ENCODE measurements at places on chromosomes 4 and X.

- peak; percentile 1 for DNase-seq
These were observed 5.4 kb upstream of the NAA11 start for GRCh38 chr4:79331126-79331876.

- DNase-seq, result no peak
These were observed 36.0 kb upstream of the TTC29 start for GRCh38 chr4:146981651-146982050.

DNA sequence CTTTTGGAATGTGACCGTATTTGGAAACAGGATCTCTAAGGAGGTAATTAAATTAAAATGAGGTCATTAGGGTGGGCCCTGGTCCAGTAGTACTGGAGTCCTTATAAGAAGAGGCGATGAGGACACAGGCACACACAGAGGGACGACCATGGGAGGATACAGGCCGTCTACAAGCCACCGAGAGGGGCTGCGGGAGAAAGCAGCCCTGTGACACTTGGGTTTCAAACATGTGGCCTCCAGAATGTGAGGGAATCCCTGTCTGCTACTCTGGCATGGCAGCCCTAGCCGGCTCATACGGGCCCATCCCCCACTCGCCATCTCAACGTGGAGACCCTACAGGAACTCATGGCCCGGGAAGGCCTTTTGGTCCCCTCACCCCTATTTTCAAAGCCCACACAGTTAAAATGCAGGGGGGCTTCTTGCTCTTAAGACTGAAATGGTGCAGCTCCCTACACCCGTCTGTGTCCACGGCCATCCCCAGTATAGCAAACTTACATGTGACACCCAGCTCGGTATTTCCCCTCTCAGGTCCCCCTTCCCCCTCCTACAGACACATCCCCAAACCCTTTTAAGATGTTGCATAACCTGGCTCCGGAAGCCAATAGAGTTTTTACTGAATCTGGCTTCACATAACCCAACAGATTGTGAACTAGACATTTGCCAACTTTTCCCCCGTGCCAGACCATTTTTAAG is 124.1 kb upstream of the TBL1X start:
- DNase-seq, result no peak

GRCh38 chr4:26369581-26369980 is 48.8 kb downstream of the RBPJ start:
- no peak for DNase-seq

DNA sequence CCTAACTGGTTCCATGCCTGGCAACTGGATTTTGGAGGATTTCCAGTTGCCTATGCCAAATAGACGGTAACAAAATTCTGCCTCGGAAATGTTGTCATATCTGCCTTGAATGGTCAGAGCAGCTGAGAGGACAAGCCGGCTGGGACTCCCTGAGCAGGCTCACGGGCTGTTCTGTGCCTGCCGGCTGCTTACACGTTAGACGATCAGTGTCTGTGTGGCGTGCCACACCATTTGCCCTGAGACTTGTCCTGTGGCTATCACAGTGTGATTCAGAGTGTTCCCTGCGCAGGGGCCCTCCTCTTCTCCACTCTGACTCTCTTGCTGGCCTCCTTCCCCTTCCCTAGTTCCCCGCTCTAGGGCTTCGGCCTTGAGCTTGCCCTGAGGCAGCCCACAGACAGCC is 42.4 kb downstream of the RAI2 start:
- no peak for DNase-seq

DNA sequence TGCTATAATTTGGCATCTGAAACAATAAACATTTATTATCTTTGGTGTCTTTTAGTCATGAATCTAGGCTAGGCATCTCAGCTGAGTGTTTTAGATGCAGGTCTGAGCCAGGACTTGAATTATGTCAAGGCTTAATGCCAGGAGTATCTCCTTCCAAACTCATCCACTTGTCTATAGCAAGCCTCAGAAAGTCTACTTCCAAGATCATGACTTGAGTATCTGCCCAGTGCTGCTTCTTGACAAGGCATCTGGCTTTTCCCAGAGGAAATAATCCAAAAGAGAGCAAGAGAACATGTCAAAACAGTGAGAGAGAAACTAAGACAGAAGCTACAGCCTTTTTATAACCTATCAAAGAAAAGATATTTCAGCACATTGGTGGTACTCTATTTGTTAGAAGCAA is 1052.1 kb upstream of the PCDH10 start:
- DNase-seq, result no peak

DNA sequence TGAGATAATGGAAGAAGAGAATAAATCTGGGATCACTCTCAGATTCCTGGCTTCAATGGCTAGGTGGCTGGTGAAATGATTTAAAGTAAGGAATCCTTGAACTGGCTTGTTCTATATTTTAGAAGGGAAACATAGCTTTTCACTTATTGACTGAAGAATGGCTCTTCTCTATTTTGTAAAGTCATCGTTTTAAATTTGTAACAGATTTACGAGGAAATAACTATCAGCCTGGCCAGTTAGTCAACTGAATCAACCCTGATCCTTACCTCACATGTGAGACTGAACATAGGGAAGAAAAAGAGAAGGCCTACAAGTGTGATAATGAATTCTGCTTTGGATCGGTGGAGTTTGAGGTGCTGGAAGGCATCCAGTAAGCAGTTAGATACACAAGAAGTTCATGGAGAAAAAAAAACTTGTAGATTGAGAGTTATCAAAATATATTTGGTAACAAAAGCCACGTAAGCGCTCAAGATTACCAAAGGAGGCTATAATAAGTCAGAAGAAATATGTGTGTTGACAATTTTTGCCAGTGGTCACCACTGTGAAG is 12.0 kb downstream of the AREG start:
- no peak for DNase-seq

- no peak for DNase-seq
These were observed 220.7 kb downstream of the CAMK2D start for GRCh38 chr4:113540859-113541258.

DNA sequence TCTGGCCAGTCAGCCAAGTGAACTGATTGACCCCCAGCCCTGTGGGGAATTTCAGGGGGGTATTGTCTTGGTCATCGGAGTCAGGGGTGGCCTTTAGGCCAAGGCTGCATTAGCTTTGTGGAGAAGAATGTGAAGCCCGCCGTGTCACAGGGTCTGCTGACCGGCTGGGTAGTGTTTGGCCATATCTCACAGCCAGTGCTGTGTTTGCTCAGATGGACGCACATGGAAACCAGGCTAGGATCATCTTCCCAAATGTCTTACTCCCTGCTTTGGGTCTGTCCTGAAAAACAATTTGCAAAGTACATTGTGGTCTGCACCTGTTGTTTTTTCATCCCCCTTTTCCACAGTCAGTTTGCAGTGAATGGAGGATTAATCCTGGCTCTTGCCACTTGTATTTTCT is 13.0 kb downstream of the TMEM164 start:
- no peak for DNase-seq

- no peak for DNase-seq
These were observed 301.2 kb upstream of the PPARGC1A start for GRCh38 chr4:24190761-24191695.

DNA sequence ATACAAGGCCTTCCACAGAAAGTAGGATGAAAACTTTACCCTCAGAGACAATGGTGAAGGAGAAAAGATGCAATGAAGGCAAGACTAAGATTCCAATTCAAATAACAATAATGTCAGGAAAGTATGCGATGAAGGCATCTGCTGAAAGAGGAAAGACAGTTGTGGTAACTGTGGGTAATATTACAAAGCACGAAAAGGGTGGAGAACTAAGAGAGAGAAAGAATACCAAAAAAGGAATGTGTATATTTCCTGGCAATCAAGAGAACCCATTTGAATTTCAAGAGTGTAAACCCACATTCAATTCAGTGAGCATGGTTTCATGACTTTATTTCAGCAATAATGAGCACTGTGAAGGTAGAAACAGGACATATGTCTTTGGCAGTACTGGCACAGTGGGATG is 225.5 kb downstream of the PALLD start:
- DNase-seq, result no peak

GRCh38 chr4:4848540-4848939 is 10.9 kb upstream of the MSX1 start:
- DNase-seq, result no peak

DNA sequence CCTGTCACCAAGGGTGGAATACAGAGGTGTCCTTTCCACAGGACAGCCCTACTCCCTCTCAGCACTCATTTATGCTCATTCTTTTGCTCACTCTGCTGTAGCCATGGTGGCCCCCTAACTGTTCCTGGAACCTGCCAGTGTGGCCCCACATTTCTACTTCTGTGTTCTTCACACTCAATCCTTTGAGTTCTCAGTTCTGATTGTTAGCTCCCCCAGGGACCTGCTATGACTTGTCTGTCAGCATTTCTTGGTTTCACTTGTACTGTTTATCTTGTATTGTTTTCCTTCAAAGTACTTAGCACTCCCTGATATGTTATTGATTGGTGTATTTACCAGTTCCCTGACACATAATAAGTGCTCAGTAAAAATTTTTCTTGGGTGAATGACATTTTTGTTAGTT is 14.9 kb downstream of the VBP1 start:
- no peak for DNase-seq

DNA sequence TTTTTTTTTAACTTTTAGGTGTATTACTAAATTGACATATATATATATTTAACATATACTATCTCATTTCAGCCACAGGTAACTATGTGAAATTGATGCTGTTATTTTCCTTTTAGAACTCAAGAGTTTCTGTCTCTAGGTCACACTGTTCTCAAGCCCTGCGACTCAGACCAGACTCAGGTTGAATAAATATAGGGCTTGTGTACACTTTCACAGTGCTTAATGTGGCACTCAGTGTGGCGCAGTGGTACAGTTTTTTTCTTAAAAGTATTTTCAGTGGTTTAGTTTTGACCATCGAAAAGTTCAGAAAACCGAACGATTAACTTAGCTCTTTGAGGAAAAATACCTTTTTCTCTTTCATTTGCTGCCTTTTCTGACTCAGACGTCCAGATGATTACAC is 24.7 kb downstream of the PACRGL start:
- DNase-seq, result no peak

- no peak for DNase-seq
These were observed 81.2 kb downstream of the LIMCH1 start for GRCh38 chr4:41619161-41619560.

DNA sequence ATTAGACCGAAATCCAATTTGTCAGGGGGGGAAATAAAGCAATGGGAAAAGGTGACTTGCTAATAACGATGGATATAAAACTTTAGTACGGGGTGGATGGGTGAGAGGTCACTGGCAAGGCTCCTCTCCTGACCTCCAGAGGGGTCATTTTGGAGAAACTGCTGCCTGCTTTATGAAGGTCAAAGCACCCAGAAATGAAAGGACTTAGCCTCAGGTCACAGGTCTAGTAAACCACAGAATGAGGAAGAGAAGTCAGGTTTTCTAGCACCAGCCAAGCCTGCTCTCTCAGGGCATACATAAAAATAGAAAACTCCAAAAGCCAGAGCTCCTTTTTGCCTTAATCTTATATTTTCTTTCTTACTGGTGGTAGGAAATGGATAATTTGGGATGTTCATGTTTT is 134.2 kb downstream of the SHROOM3 start:
- DNase-seq, result no peak

DNA sequence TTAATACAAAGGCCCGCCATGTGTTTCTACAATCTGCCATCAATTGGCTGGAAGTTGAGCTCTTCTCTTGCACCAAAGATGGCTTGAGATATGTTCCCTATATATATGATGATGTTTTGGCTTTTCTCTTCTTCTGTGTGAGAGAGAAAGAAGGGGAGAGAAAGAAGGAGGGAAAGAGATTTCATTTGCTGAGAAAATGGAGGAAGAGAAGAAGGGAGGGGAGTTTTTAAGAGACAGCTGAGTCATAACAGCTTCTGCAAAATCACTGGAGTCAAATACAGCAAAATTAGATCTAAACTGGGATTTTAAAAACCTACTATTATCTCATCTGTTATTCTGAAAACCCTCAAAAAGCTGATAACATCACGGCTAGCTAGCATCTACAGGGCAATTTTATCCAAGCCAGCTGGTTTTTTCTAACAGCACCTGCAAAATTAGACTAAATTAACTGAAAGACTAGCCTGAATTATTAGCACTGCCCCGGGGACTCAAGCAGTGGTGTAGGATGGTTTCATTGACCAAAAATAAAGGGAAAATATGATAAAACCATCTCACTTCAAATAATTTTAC is 647.6 kb upstream of the ACTRT1 start:
- DNase-seq, result no peak

DNA sequence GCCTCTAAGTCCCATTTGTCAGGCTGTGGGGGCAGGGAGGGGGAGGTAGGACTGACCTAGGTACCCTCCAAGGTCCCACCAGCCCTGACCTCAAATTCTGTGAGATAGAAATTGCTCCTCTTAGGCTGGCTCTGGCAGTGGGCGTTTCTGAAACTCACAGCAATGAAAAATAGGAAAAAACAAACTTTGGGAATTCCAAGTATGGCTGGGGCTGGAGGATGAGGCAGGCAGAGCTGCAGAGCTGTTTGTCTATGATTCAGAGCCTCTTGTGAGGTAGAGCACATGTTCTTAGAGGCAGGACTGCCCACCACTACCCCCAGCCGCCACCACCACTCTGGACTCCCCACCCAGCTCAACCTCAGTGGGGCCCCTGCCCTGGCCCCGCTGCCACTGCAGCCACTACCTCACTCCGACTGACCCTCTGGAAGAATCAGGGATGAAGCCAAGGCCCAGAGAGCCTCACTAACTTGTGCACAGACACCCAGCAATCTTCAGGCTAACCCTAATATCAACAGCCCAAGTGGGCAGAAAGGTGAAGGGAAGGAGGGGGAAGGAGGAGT is 98.2 kb downstream of the PJA1 start:
- no peak for DNase-seq

DNA sequence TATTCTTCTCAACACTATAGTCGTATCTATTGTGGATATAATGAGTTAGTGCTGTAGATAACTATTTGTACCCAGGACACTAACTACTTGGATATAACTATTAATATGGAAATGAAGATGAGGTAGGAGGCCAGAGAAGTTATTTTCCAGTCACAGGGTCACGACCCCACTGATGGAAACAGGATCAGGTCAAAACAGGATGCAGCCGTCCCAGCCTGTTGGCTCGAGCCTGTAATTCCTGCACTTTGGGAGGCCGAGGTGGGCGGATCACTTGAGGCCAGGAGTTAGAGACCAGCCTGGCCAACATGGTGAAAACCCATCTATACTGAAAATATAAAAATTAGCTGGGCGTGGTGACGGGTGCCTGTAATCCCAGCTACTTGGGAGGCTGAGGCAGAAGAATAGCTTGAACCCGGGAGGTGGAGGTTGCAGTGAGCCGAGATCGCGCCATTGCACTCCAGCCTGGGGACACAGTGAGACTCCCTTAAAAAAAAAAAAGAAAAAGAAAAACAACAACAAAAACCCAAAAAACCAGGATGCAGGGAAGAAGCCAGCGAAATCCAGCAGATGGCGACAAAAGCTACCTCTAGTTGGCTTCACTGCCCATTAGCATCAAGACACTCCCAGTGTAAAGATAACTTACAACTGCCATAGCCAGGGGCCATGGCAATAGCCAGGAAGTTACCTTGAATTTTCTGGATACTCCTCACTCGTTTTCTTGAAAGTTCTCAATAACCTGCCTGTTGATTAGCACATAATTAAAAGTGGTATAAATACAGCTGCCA is 37.9 kb upstream of the NKAP start:
- DNase-seq, result peak; percentile 28

- DNase-seq, result no peak
These were observed 30.7 kb upstream of the PITX2 start for GRCh38 chr4:110653321-110654253.

Data from NCI-H345 (cell line).